Smooth muscle cell of the umbilical artery (primary cell): ENCODE measurements at places on chromosomes 1 and 21. TPM values are rescaled to one million over a fixed set of nuclear protein-coding genes. Genes with fewer than 3 reads are reported as not detected.

The CFAP141 gene
- not detected in 2 replicates for total RNA-seq

The KCNK2 gene
- total RNA-seq = 5.3 and 25.5 TPM in 2 replicates

The LCE1C gene
- not detected in 2 replicates for total RNA-seq

The SPATA21 gene
- not detected in 2 replicates for total RNA-seq

The PCAT6 gene
- total RNA-seq = 0.78 and 0.89 TPM in 2 replicates

The OR2T11 gene
- total RNA-seq = not detected in 2 replicates

The HUNK gene
- total RNA-seq = not detected in 2 replicates
